ENCODE measurements at places on chromosomes 2 and 18.
A peak's percentile ranks its signal among the peaks of the same experiment; 100 is the strongest.

- no peak for DNase-seq
Observed at GRCh38 chr2:109473616-109474318, 140.0 kb downstream of the SEPTIN10 start.

DNA sequence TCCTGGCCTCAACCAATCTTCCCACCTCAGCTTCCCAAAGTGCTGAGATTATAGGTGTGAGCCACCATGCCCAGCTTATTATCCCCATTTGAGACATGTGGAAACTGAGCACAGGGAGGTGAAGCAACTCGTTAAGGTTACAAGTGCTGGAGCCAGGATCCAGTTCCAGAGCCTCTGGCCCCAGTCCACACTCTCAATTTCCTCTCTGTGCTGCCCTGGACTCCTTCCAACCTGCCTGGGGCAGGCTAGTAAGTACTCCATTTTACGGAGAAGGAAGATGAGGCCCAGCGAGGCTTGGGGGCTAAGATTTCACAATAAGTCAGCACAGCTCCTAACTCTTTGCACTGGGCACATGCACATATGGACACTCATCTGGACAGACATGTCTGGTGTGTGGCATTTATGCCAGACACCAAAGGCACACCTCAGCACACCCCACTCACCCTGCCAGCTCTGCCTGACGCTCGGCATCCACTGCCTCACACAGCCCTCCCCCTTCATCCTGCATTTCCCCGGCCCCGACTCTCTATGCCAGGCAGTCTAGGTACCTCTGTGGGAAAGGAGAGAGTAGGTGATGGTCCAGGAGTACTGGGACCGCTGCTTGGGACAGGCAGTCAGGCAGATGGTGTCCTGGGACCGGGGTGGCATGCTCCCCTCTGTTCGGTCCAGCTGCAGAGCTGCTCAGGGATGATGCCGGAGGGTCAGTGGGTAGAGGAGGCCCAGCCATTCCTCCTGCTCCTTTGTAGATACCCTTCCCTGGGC lies 20.5 kb downstream of the CFAP65 start:
- DNase-seq, result peak; percentile 54

GRCh38 chr18:48641981-48642380 lies 103.2 kb downstream of the CTIF start:
- DNase-seq, result no peak

- no peak for DNase-seq
Observed at GRCh38 chr2:239657992-239658391, 257.2 kb upstream of the HDAC4 start.

DNA sequence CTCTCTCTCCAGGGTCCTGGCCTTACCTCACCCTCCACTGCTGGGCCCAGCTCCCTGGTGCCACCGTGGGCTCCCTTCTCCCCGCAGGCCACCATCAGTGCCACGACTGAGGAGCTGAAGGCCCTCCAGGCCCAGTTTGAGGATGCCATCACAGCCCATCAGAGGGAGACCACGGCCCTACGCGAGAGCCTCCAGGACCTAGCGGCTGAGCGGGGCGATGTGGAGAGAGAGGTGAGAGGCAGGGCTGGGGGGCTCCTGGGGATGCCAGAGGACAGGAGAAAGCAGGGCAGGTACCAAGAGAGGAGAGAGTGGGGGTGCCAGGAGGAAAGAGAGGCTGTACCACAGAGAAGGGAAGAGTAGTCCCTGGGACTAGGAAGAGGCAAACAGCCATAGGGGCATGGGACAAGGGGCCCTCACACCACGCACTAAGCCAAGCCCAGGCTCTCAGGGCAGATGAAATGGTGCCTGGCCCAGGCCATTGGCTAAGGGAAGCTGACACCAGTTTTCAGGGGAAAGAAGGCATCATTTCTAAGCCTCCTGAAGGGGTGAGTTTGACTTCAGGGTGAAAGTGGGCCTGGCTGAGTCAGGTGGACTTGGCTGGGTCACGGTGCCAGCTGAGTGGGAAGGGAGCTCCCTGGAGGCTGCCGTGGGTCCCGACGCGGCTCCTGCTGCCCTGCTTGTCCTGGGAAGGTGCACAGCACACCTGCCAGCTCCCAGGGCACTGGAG lies 39.0 kb upstream of the SNED1 start:
- no peak for DNase-seq

DNA sequence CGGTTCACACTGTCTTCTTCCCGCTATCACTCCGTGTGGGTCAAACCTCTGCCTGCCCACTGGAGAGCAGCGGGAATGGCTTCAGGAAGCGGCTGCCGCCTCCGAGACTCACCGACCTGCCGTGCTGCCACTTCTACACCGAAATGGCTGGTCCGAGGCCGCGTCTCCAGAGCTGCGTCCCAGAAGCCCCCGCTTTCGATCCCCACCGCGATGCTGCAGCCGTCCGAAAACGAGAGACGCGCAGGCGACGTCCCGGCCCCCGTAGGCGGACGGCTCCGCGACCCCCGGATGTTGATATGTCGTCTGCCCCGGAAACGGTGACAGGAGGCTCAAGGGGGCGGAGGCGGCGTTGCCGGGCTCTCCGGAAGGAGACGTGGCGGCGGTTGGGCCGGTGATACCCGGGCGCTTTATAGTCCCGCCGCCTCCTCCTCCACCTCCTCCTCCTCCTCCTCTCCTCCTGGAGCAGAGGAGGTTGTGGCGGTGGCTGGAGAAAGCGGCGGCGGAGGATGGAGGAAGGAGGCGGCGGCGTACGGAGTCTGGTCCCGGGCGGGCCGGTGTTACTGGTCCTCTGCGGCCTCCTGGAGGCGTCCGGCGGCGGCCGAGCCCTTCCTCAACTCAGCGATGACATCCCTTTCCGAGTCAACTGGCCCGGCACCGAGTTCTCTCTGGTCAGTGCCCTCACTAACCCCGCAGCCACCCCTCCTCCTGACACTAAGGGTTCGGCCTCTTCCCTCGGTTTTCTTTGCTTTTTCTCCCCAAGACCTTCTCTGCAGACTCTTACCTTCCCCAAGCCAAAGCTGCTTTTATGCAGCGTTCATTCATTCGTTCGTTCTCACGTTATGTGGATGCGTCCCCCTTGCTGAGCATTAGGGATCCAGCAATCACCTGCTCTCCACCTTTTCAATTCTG lies at the start of the genes ASB3 and ERLEC1:
Gene ASB3 (minus strand): TSS at position 249 of the 909 bp plus-strand sequence. CDS start 21,381 bp downstream, outside the sequence.
Gene ERLEC1 (plus strand): TSS at position 340 of the 909 bp plus-strand sequence. CDS start 167 bp downstream, at position 507.
- peak; percentile 88 for DNase-seq

DNA sequence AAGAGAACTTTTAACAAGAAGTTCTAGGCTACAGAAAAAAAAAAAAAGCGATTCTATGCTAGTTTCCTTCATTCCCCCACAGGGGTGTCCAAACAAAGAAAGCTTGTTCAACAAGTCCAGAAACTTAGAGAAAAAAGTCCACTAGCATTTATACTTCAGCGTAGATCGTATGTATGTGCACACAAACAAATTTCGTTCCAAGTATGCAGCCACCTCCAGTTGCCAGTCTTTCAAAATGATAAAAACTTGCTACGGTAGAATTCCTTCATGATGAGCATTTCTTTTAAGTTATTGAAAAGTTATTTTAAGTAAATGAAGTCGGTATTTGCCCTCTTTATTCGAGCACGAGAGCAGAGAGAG lies 3.7 kb upstream of the OTX1 start:
- no peak for DNase-seq

DNA sequence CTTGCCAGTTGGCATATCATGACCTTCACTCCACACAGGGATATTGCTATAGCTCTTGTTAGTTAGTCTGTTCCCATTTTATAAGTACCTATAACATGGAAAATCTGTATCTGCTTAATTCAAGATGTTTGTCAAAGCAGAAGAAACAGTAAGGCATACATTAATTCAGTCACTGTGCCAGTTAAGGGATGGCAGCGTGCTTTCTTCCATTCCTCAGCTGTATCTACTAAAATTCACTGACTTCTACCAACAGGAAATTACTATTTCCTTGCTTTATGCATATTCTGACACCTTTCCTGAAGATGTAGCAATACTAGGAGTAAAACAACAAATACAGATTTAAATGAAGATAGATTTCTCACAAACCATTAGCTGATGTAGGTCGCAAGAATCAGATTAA lies 59.9 kb downstream of the RNF152 start:
- DNase-seq, result no peak

- no peak for DNase-seq
Observed at GRCh38 chr18:61847164-61847791, 45.5 kb downstream of the RNF152 start.

GRCh38 chr2:109478906-109479493 lies 134.8 kb downstream of the SEPTIN10 start:
- no peak for DNase-seq

GRCh38 chr2:206790311-206790935 lies 25.0 kb downstream of the FASTKD2 start:
- DNase-seq, result no peak

DNA sequence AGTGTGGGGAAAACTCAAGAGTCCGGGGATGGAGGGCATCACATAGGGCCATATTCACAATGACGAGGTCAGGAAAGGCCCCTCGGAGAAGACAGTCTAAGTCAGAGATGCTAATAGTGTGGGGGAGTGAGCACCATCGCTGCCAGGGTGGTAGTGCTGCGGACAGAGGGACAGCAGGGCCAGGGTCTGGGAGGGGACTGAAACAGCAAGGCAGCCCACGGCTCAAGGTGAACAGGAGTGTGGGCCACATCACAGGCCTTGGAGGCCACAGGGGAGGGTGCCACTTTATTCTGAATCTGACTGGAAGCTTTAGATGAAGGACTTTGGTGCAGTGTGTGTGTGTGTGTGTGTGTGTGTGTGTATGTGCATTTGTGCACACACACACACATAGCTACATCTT lies 130.9 kb upstream of the GLI2 start:
- DNase-seq, result no peak

DNA sequence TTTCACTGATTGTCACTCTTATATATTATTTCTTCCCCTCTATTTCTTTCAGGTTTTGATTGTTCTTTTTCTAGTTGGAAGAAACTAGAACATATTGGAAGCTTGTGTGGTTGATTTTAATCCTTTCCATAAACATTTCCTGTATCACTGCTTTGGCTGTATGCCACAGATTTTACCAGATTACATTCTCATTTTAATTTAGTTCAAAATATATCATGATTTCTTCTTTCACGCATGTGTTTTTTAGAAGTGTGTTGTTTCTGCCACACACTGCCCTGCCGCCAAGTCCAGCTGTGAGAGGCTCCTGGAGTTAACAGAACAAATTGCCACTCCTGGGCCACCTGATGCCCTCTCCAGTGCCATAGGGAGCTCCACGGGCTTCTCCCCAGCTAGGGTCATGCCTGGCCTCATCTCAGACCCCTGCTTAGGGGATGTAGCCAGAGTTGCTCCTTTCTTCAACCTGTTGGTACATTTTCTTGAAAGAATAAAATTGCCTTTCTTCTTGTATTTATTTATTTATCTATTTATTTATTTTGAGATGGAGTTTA lies 206.2 kb upstream of the COPS8 start:
- no peak for DNase-seq

GRCh38 chr2:127594116-127594591 lies 51.8 kb upstream of the GPR17 start:
- no peak for DNase-seq

GRCh38 chr2:217330647-217331046 lies 470.8 kb upstream of the TNP1 start:
- no peak for DNase-seq

GRCh38 chr18:7221424-7222155 lies 9.3 kb upstream of the LRRC30 start:
- DNase-seq, result peak; percentile 23

DNA sequence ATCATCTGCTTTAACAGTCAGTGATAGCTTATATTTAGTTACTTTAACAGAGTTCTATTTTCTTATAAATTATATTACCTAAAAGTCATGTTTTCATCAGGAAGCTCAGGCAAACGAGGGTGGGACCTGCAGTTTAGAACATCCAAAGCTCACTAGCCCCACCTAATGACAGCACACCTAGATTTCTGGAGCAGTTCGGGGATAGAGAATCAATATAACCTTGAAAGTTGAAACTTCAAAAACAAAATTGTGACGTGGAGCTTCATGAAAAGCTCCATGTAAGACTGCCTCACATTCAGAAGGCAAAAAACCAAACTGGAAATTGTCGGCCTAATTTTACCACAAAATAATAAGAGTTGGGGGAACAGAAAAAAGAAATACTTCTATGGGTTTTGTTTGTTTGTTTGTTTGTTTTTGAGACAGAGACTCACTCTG lies 185.9 kb upstream of the CCDC150 start:
- DNase-seq, result peak; percentile 55

DNA sequence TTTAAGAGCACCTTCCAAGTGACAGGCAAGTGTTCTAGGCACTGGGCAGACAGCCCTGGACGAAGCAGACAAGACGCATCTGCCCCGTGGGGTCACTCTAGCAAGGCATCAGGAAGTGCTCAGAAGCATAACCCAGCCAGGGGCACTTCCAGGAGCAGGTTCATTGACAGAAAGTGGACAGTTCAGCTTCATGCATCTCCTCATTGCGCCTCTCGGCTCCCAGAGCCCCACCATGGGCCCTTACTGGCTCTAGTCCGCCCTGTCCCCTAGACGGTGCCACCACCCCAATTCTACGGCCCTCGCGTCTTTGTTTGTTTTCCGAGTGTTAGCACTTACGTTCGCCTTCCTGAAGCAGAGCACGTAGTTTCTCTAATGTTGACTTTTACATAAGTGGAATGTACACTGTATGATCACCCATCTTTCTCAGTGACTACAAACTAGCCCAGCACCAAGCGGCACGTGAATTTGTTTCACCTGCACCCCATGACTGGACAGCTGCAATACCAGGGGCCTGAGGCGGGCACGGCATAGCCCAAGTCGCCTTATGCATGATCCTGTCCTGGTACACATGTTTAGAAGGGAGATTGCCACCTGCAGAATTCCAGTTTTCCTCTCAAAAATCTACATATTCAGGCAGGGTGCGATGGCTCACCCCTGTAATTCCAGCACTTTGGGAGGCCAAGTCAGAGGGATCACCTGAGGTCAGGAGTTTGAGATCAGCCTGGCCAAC lies 33.2 kb downstream of the SNED1 start:
- DNase-seq, result no peak

DNA sequence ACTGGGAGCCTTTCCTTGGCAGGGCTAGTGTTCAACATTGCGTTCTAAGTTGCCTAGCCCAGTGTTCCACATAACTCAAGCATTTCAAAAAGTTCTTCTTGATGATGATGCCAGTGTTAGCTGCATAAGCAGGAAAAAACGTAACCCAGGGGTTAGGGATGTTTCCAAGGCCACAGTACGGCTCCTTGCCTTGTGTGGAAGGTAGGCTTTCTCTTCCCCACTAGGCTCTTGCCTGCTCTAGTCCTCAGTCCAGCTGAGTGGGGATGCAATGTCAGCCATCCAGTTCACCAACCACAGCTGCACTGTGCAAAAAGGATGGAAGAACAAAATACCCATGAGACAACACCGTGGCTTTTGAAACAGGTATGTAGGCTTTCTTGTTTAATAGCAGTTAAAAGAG lies 28.0 kb upstream of the CYP26B1 start:
- DNase-seq, result no peak

- no peak for DNase-seq
Observed at GRCh38 chr2:196330645-196331044, 159.3 kb upstream of the STK17B start.

GRCh38 chr2:165058476-165059265 lies 103.3 kb upstream of the SLC38A11 start:
- no peak for DNase-seq

GRCh38 chr2:9163306-9164111 lies 43.1 kb upstream of the ASAP2 start:
- no peak for DNase-seq

- DNase-seq, result peak; percentile 46
Observed at GRCh38 chr2:85718009-85718391, 23.8 kb downstream of the GNLY start.

GRCh38 chr2:42449163-42450087 lies 44.4 kb downstream of the KCNG3 start:
- DNase-seq, result no peak

Data from BE2C (cell line).